ENCODE measurements at places on chromosomes 2 and 18. TPM values are rescaled to one million over a fixed set of nuclear protein-coding genes. Genes with fewer than 3 reads are reported as not detected.

DNA sequence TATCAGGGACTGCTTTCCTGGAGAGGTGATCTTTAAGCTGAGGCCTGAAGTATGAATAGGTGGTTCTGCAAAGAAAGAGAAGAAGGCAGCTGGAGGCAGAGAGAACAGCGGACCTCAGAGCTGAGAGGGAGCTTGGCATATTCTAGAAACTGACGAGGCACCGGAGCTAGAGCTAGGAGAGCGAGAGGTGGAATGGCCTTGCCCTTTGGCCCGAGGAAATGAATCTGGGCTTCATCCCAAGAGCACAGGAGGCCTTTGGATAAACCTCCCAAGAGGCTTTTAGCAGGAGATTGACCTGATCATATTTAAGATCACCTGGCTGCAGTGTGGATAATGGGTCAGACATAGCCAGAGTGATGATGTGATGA, 7.9 kb downstream of the DYSF start:
- DNase-seq = no peak

The HOXD13 gene
- not detected for polyA plus RNA-seq

The ERLEC1 gene
- 12.6 TPM for polyA plus RNA-seq

The TRIP12 gene
- 15.6 TPM for polyA plus RNA-seq

GRCh38 chr2:182705761-182706160, 10.3 kb upstream of the DNAJC10 start:
- DNase-seq = no peak

The ZNF521 gene
- 3.3 TPM for polyA plus RNA-seq

GRCh38 chr2:49980774-49981173, 826.5 kb upstream of the FSHR start:
- no peak for DNase-seq

The ANO7 gene
- 0.61 TPM for polyA plus RNA-seq

DNA sequence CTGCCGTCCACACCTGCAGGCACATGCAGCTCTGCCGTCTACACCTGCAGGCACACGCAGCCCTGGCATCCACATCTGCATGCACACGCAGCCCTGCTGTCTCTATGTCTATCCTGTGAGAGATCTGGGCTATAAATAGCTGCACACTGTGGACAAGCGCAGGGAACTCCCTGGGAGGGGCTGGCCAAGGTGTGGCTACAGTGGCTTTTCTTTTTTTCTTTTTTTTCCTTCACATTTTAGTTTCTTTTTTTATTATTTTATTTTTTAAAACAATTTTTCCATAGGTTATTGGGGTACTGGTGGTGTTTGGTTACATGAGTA, 42.0 kb downstream of the TMEM182 start:
- no peak for DNase-seq

The CHRND gene
- 0.03 TPM for polyA plus RNA-seq

The CCDC150 gene
- 1.8 TPM for polyA plus RNA-seq

DNA sequence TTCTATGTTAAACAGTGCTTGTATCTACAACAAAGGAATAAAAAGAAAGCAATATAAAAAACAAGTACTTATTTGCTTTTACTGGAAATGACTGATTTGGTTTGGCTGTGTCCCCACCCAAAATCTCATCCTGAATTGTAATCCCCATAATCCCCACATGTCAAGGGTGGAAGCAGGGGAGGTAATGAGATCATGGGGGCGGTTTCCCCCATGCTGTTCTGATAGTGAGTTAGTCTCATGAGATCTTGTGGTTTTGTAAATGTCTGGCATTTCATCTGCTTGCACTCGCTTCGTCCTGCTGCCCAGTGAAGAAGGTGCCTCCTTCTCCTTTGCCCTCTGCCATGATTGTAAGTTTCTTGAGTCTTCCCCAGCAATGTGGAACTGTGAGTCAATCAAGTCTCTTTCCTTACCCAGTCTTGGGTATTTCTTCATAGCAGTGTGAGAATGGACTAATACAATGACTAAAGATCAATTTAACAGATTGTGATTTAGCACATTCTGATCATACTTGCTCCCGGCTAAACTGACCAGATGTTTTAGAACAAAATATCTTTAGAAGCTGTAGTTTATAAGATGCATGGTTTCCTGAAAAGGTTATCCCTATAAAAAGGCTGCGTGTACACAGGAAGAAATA, 19.9 kb downstream of the PTH2R start:
- no peak for DNase-seq
